ENCODE measurements at places on chromosomes 3 and 15.

DNA sequence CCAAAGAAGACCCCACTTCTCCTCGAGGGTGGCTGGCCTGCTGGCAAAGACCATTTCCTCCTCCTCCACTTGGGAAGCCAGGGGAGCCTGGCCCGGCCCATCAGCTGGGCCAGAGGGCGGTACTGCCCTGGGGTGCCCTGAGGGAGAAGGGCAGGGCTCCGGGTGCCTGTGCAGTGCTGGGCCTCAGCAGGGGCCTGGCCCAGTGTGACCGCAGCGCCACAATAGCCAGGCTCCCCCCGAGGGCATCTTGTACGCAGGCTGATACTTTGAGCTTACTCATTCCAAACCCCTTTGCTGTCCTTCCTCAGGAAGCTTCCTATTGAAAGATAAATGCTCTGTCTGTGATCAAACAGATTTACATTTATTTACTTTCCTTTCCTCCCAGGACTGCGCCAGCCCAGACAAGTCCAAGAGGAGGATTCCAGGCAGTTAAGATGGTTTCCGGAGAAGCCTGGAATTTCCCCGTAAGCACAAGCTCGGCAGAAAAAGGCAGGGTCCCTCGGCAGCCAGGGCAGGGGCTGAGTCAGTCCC, 240.1 kb downstream of the XXYLT1 start:
- DNase-seq: no peak

GRCh38 chr15:70120958-70121623, 23.4 kb upstream of the TLE3 start:
- DNase-seq: no peak

- no peak for DNase-seq
These were observed 49.0 kb downstream of the KBTBD12 start for GRCh38 chr3:127964053-127964452.

DNA sequence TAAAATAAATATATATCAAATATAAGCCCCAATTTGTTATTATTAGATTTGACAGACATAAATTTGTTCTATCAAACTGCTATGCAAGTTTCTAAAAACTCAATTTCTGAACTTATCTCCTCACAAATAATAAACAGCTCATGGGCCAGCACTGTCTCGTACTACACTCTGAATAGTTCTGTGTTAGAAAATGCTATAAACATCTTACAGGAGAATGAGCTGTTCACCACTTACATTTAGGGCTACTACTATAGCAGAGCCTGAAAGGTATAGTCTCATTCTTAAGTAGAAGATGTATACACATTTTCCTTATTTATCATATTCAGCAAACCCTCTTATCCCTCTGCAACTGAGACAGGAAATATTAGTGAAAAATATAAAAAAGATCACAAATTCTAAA, 12.6 kb downstream of the SLC12A6 start:
- no peak for DNase-seq

DNA sequence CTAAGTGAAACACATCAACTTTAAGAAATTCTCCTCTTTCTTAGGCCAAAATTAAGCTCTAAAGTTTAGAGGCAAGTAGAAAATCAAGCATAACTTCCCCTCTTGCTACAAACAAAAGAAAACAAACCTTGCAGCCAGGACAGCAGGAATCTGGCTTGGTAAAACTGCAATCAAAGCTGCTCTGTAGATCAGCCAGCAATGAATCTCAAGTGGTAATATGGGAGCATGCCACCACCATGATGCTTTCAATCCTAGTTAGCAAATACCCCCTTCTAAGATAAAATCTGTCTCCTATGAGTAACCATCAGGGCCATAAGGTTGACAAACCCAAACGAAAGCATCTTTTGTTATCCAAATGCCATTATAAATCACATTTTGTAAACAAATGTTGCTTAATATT, 208.3 kb upstream of the PLSCR5 start:
- peak; percentile 69 for DNase-seq

DNA sequence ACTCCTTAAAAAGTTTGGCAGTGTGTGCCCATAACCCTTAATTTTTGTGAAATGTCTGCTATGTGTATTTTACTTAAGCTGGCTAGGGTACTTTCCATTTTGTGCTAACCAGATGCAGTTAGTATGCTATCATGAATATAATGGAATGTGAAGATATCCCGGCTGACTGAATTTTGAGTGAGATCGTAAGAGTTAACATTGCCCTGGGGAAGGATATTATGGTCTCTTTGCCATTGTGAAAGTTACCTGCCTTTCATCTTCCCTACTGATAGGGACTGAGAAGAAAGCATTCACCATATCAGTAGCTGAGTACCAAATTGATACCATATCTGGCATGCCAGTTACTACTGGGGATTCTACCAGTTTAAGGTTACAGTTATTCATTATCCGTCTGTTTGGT, 243.2 kb downstream of the UBE2E2 start:
- DNase-seq: no peak

GRCh38 chr3:9229325-9229724, 20.1 kb downstream of the SRGAP3 start:
- no peak for DNase-seq

DNA sequence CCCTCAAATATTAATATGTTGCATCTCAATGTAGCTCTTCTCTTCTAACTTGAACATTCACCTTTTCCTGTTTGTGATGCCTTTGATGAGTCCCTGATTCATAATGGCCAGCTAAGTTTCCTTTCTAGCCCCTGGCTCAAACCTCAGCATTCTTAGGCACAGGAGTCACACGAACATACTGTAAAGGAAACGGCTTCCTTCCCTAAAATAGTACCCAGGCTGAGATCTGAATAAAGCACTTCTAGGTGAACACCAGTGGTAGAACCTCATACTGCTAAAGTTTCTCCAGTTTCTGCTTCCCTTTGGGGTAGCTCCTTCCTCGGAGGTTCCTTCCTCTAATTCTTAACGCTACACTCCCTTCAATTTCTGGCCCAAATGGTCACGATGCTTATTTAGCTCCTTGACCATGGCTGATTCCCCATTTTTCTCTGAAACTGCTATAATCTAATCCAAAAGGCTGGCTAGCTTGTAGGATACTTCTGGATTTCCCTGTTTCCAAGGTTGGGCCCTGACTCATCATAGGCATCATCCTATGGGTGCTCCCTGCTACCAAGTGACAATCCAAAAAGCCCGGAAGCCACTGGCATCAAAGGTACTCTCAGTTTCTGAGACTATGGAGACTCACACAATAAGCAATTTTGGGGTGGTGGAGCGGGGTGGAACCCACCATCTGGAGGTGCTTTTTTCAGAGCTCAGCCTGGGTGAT, 2.4 kb downstream of the ANAPC13 start:
- peak; percentile 82 for DNase-seq

DNA sequence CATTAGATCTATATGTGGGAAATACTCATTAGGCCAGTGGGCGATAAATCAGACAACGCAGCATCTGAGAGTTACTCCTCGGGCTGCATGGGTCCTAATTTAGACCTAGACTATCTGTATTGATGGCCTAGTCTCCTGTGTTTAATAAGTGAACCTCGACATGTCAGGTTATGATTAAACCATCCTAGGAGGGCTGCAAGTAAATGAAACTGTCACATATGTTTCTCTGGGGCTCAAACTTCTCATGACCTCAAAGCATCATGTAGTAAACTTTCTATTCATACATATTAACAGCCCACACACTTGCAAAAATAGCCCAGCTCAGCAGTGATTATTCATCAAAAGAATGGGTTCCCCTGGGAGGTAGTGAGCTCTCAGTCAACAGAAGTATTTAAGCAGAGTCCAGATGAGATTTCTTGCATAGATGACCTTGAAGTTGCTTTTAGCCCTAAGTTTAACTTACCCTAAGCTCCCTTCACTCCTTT, 51.6 kb downstream of the RAB11A start:
- DNase-seq: peak; percentile 44
